ENCODE measurements at places on chromosomes 2 and 18.

DNA sequence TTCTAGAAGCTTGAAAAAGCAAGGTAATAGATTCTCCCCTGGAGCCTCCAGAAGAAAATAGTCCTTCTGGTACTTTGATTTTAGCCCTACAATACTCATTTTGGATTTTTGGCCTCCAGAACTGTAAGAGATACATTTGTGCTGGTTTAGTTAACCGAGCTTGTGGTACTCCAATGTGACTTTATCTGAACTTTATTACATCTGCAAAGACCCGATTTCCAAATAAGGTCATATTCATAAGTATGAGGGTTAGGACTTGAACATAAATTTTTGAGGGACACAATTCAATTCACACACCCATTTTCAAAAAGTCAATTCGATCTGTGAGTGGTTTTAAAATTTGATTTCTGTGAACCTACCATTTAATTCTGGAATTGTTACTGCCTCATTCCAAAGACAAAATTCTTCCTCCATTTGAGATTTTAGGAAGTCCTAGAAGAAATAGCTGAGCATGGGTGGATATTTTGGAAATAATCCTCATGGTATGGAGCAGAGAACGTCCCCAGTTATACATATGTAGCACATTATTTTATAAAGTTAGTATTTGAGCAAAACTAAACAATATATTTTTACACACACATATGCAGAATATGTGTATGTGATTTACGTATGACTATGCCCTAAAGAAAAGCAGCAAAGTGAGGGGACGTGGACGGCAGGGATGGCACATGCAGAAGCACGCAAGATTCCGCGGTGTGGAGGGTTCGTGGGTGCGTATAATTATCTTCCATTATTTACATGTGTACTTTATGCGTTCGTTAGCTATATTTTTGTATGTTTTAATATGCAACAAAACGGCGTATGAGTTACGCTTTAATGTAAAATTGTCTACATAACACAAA, 905 bp upstream of the NUP35 start:
- no peak for DNase-seq

DNA sequence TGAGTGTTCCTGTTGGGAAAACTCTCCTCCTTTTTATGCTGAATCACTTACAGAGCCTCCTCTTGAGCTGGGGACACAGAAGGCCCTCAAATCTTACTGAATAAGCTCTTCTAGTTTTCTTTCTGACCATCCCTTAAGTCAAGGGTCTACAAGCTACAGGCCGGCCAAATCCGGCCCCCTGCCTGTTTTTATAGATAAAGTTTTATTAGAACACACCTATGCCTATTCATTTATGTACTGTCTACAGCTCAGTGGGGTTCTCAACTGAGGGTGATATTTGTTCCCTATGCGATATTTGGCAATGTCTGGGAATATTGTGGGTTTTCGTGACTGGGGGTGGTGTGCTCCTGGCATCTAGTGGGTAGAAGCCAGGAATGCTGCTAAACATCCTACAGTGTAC, 14.0 kb downstream of the CDC42EP3 start:
- no peak for DNase-seq

DNA sequence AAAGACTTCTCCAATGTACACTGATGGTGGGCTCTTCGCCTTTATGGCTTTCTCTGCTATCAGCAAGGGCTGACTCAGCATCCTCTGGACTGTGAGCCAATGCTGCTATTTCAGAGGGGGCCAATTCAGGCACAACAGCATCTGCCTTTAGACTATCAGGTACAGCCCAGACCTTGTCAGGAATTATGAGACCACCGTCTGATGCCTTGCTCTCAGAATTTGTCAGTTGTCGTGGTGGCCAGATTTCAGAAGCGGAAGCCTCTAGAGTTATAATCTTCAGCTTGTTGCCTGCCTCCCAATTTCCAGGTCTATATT, 92.7 kb downstream of the ALPK2 start:
- no peak for DNase-seq

DNA sequence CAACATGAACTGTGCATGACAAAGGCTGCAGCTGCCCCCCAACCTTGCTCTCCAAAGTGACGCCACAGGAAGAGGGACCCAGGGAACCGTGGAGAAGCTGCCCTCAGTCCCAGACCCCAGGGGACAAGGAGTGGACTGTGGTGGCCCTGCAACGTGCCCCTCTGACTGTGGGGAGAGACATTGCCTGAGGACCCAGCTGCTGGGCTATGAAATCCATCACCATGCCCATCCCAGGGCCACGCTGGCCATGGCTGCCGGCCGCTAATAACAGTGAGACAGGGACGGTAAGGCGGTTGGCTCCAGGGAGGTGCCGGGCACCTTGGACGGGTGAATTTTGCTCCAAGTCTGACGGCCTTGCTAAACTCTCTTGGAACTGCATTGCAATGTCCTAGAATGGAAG, 211.3 kb upstream of the HDAC4 start:
- no peak for DNase-seq

GRCh38 chr2:230156782-230157699, 62.7 kb downstream of the SP110 start:
- DNase-seq = no peak

GRCh38 chr18:75945265-75945933, 517.9 kb upstream of the SMIM21 start:
- no peak for DNase-seq

All from activated T-helper 1 cell treated with anti-CD3 and anti-CD28 coated beads, Interleukin-2, amount 50 U/mL, for 16 hours (primary cell).